ENCODE measurements at places on chromosomes 13 and 19.

GRCh38 chr19:33828266-33829075, 31.8 kb downstream of the KCTD15 start:
- no peak for DNase-seq

DNA sequence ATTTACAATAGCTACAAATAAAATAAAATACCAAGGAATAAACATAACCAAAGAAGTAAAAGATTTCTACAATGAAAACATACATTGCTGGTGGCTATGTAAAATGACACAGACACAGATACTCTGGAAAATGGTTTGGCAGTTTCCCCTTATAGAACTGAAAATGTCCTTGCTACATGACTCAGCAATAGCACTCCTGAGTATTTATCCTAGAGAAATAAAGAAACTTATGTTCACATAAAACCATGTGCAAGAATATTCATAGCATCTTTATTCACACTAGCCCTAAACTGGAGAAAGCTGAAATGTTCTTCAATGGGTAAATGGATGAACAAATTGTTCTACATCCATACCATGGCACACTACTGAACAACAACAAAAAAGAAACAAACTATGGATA, 100.2 kb upstream of the RFC3 start:
- no peak for DNase-seq

DNA sequence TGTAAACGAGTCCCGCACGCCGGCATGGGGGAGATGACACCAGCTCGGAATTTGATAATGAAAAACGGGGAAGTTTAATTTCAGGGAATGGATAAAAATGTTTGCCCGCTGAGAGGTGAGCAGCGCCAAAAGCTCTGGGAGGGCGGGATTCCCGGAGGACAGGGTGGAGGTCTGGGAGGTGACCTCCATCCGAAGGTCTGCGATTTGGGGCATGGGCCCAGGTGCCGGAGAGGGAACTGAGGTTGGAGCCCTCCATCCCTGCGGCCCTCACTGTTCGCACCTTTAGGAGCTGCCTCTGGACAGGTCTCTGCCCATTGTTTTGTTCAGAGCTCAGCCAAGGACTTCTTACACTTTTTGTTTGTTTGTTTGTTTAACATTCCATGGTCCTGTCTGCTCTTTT, 129.8 kb downstream of the URI1 start:
- DNase-seq, result no peak

DNA sequence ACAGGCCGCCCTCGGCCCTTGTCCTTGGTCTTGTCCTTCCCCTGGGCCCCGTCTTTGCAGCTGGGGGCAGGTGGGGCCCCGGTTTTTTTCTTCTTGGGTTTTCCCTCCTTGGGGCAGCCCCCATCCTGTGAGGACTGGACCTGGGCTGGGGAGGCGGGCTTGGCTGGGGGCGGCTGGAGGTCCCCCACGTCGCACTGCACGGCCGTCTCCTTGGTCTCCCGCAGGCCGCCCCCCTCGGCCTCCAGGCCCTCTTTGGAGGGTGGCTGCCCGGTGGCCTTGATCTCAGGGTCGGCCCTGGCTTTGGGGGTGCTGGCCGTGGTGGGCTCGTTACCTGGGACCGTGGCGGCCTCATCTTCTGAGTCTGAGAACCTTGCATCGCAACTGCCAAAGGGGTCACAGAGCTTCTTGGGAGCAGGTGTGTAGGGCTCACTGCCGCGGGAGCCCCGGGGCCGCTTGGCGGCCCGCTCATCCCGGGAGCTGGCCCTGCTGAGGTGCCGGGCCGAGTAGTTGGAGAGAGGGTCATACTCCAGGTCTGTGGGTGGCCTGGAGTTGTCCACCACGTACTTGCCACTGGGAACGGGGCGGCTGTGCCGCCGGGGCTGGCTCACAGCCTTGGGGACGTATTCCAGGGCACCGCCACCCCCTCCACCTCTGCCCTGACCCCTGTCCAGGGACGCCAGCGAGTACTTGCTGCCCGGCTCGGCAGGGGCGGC, 15.6 kb upstream of the ATP8B3 start:
- no peak for DNase-seq

DNA sequence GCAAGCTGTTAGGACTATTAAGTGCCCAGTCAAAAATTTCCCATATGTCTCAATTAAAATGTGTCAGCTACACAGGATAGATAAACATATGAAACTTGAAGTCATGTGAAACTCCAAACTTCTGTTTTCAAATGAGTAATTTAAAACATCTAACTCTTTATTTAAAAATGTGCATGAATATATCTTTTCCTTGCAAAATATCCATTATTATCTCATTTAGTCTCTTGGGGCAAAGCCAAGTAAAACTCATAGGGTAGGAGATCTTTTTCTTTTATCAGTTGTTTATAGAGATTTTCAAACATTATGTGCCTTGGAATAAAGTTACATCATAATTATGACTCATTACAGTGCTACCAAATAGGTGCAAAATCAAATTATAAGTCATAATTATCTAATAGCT, 2020.1 kb upstream of the PRR20A start:
- DNase-seq, result no peak

DNA sequence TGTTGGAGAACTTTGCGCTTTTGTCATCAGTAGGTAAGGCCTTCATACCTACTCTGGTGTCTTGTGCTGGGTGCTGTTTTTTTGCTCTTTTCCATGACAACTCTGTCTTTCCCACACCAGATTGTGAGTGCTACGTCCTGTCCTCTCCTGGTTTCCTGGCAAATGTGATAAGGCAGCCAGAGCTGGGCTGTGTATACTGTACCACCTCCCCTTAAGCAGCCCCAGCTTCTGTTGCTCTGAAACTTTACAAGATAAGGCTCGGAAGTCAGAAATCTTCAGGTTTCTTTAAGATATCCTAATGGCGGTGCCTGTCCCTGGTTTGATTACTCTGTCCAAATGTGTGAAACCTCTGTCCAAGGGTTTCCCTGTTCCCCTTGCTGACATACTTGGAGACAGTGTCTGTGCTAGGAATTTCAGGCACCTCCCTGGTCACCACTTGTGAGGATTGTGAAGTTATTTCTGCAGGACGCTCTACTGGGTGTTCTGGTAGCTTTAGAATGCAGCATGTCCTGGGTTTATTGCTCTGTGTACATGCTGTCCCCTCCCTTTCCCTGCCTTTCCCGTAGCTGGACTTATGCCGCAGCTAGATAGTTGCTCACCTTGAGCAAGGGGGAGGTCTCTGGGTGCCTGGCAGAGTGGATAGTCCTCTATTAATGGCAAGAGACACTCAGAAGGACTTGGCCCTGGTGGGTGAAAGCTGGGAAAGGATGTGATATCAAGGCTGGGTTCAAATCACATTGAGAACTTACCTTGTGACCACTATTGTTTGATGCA, 7.0 kb downstream of the ZNF749 start:
- no peak for DNase-seq

DNA sequence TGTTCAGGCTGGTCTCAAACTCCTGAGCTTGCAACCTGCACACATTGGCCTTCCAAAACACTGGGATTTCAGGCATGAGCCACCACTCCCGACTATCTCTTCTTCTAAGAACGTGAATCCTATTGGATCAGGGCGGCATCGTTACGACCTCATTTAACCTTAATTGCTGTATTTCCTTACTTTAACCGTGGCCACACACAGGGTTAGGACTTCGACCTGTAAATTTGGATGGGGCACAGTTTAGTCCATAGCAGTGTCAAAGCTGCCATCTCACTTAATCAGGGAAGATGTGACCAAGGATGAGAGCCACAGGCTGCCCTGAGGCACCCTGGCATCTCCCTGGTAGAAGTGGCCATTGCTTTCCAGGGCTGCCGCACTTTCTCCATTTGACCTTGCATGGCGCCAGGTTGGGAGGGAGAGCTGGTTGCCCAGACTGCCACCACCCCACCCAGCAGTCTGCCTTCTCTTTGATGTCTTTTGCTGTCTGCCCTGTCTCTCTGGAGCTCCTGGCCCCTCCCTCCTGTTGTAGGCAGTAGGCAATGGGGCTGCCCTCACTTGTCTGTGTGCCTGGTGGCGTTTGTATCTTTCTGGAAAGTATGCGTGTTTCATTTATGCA, 141.3 kb upstream of the RNF113B start:
- DNase-seq, result no peak

DNA sequence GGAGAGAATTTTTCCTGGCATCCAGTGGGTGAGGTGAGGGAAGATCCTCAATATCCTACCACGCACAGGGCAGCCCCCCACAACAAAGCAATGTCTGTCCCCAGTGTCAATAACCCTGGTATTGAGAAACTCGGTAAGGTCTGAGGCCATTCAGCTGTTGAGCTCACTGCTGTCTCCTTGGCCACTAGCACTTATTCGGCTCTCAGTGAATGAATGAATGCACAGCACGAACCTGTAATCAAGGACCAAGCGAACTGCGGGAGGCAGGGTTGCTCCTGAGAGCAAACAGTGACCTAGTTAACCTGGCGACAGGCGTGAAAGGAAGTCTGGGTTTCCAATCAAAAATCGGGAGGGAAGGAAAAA, 640 bp downstream of the ZSCAN5A start:
- no peak for DNase-seq

- DNase-seq, result no peak
These were observed 859 bp downstream of the ZNF433 start for GRCh38 chr19:12034620-12035019.

- no peak for DNase-seq
These were observed 717 bp downstream of the SPRYD7 start for GRCh38 chr13:49935171-49936074.

DNA sequence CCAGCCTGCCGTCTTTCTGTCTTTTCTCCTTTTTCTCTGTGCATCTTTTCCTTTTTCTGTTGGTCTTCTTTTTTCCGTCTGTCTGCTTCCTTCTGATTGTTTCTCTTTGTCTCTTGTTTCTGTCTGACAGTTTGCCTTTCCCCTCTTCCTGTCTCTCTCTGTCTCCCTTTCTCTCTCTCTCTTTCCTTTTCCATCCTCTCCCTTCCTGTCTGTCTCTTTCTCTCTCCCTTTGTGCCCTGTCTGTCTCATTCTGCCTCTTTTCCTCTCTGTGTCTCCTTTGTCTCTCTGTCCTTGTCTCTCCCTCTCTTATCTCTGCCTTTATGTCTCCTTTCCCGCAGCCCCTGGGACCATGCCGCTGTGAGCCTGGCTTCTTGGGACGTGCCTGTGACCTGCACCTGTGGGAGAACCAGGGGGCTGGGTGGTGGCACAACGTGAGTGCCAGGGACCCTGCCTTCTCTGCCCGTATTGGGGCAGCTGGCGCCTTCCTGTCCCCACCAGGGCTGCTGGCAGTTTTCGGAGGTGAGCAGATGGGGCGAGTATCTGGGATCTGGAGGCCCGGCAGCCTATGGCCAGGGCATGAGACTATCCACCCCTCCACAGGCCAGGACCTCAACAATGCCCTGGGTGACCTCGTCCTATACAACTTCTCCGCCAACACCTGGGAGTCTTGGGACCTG, 9.4 kb downstream of the MEGF8 start:
- DNase-seq, result no peak

GRCh38 chr19:45354241-45354842, 13.8 kb downstream of the KLC3 start:
- no peak for DNase-seq

DNA sequence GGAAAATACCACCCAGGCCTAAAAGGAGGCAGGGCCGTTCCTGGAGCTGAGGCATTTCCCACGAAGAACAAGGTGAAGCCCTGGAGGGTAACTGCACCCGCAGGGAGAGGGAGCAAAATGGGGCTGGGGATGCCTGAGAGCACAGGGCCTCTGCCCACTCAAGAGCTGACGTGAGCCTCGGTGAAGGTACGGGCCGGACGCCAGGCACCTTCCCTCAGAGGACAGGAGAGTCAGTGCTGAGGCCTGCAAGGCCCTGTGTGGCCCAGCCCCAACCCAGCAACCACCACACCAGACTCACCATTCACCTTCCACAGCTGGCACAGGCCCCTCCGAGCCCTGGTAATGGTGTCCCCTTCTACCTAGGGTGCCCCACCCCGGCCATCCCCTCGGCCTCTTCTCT, 36.3 kb downstream of the DNMT1 start:
- no peak for DNase-seq

DNA sequence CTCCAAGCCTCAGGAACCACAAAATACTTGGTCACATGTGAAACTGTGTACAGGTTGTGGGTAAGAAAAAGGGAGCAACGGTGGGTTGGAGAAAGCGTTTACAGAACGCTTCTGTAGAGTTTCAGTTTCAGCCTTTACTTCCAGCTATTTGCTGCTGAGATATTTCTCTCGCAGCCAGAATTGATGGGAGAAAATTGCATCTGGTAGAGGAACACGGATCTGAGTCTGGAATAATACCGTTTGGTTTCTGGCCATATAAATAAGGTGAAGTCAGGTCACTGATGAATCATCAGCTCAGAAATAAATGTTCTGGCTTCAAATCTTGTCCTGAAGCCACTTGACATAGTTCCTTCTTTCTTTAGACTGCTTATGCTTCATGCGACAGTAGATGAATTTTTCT, 20.3 kb upstream of the RFC3 start:
- DNase-seq, result no peak

DNA sequence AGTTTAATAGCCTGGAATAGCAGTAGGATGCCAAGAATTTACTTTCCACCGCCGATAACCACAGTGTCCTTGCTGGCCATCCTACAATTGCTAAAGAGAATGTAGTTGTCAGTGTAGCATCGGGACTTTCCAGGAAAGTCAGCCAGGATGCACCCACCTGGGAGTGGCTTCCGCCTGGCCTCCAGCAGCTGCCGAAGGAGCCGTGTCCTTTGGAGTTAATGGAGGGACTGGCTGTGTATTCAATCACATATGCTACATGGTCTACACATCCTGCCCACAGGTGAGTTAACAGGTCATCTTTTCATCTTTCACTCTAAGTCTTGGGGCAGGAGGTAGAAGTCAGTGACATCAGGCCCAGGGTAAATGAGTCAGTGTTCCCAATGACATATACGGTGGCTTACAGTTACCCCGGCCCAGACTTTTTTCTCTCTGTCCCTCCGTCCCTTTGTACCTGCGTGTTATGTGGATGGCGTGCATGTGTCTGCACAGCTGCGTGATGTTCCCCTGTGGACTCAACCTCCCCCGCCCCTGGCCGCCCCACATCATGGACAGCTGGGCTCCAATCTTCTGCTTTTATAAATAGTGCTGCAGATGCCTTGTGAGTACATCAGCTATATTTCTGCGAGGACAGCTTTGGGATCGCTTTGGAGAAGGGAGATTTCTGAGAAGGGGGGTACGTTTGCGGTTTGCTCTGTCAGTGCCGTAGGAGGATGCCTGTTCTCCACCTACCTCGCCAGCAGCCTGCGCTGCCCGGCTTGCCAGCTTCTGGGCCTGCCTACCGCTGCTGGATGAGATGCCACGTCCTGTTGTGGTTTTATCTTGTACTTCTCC, 63.1 kb downstream of the ATP11A start:
- no peak for DNase-seq

GRCh38 chr13:41633776-41634175, 176.4 kb downstream of the RGCC start:
- DNase-seq, result no peak

- DNase-seq, result no peak
These were observed 22.2 kb downstream of the DCLK1 start for GRCh38 chr13:36108954-36109353.

GRCh38 chr13:31227063-31227462, 27.3 kb downstream of the B3GLCT start:
- no peak for DNase-seq

GRCh38 chr13:46521486-46521885, 31.5 kb upstream of the LRCH1 start:
- DNase-seq, result no peak

- no peak for DNase-seq
These were observed 47.9 kb downstream of the RUBCNL start for GRCh38 chr13:46339035-46339666.

- no peak for DNase-seq
These were observed 60.4 kb downstream of the ADGRE1 start for GRCh38 chr19:6947745-6948144.

GRCh38 chr19:41420101-41420880, 6.9 kb downstream of the B3GNT8 start:
- DNase-seq, result no peak

All from DMS 273 treated with DMSO at 0.1 percent for 48 hours (cell line).